ENCODE measurements at places on chromosomes 4 and X.
A peak's percentile ranks its signal among the peaks of the same experiment; 100 is the strongest.

- no peak for DNase-seq
Observed at GRCh38 chrX:55260806-55261205, 3.9 kb downstream of the PAGE3 start.

- DNase-seq: no peak
Observed at GRCh38 chr4:94341481-94342370, 910 bp downstream of the HPGDS start.

DNA sequence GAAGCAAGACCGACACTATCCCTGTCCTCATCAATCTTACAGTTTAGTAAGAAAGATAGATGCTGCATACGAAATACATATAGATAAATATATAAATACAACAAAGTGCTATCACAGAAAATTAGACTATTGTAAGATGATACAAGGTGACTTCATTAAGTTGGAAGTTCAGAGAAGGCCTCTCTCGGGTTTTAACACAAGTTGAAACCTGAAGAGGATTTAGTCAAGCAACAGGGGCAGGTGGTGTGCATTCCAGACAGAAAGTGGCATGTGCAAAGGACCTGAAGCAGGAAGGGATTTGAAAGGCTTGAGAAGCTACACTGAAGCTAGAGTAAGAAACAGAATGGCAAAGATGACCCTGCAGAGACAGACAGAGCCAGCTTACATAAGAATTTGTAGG, 36.5 kb downstream of the USP46 start:
- no peak for DNase-seq

- no peak for DNase-seq
Observed at GRCh38 chr4:96429657-96430056, 589.8 kb downstream of the PDHA2 start.

- DNase-seq: no peak
Observed at GRCh38 chr4:24876431-24876830, 36.4 kb downstream of the CCDC149 start.

- DNase-seq: no peak
Observed at GRCh38 chr4:73055241-73055897, 14.1 kb downstream of the COX18 start.

DNA sequence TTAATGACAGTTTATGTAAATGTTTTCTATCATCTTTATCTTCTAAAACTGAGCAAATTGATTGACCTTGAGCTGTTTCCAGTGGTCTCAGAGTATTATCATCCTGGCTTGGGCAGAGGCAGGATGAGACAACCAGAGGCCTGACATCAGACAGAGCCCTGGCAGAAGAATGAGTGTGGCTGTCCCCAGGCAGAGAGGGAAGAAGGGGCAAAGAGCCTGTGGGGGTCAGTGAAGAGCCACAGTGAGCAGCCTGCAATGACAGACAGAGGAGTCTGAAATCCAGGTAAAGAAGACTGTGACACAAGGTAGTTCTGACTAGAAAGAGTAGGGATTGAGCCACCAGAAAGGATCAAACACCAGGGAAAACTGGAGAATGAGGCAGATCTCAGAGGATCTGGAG, 182.4 kb upstream of the ARSJ start:
- no peak for DNase-seq

DNA sequence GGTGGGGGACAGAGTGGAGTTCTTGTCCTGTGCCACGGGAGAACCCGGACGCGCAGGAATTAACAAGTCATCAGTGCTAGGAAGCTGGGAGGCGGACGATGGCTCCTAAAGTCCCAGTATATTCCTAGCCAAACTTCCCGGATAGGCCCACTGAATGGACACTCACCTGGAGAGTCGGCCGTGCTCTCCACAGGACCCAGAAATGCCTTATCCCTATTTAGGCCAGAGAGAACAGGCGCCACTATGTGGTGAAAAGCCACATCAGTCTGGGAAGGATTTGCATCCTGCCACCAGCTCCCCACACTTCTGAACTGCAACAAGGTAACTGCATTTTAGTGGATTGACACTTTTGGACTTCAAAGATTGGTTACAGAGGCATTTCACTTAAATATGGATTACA, 1.1 kb downstream of the CFAP299 start:
- DNase-seq: peak; percentile 57

DNA sequence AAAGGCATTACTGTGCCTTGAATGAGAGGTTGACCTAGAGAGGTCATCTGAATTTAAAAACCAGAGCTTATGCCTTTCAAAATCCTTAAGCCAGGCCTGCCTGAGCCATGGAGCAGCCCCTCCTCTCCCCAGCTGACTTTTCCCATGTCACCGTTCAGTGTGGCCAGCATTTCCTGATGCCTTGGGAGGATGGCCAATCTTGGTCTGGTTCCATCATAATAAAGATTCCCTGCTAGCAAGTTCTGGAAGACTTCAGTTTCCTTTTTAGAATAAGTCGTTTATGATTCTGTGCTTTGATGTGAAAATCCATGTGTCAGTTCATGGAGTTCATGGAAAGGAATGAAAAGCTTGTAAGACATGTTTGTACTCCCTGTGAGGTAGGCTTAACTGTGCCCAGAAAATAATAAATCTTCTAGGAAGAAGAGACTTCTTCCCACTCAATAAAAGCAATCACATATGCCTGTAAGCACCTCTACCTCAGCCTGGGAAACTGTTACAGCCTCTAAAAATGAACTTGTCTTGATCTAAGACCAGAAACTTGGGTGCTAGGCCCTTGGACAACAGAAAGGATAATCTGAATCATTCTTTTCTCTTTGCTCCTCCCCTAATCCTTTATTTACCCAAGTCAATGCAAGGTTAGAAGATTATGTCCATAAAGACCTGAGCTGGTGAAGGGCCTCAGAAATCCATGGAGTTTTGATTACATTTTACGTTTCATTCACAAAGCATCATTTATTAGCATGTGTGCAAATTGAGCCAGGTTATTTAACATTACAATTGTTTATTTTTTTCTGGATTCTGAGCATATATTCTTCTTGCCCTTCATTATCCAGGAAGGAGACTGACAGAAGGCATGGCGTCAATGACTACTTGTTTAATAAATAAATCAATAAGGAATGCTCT, 84.0 kb upstream of the TBC1D9 start:
- DNase-seq: no peak
